ENCODE measurements at places on chromosomes 11 and 22. TPM values are rescaled to one million over a fixed set of nuclear protein-coding genes. Genes with fewer than 3 reads are reported as not detected.

Gene NAALAD2
- 2.2 TPM for total RNA-seq

Gene LRRC74B
- total RNA-seq, result not detected

Gene SIDT2
- 10.3 TPM for total RNA-seq

Gene HSCB
- 29.1 TPM for total RNA-seq

Gene NRXN2
- 0.89 TPM for total RNA-seq

Gene OR4D5
- total RNA-seq, result not detected

Gene ADM
- 129 TPM for total RNA-seq

Gene CSNK2A3
- total RNA-seq, result 1.0 TPM

Gene NELL1
- total RNA-seq, result not detected

Gene SAA1
- not detected for total RNA-seq

Gene OR5P2
- not detected for total RNA-seq

Gene PAMR1
- total RNA-seq, result 26.1 TPM

Gene INS
- not detected for total RNA-seq

Gene CHEK2
- 28.9 TPM for total RNA-seq

Gene ARHGAP42
- 3.4 TPM for total RNA-seq

Gene JAML
- total RNA-seq, result not detected

Gene POU2F3
- total RNA-seq, result not detected

Gene NLRP10
- total RNA-seq, result 7.6 TPM

Gene PACSIN3
- 41.2 TPM for total RNA-seq

Gene STK33
- total RNA-seq, result 5.9 TPM

Gene SLC17A6
- not detected for total RNA-seq

Gene FDXACB1
- total RNA-seq, result 3.4 TPM

Gene SMC1B
- total RNA-seq, result not detected

Gene TBX10
- total RNA-seq, result not detected

Gene BACE1
- 22.7 TPM for total RNA-seq

Gene PHF21B
- total RNA-seq, result not detected

Gene TNNI2
- total RNA-seq, result not detected

Gene ZNF214
- total RNA-seq, result 0.89 TPM

Gene ZC3H12C
- 10.9 TPM for total RNA-seq

Gene TRIM3
- total RNA-seq, result 18.0 TPM

Gene SMTNL1
- total RNA-seq, result not detected

Gene TMA7B
- not detected for total RNA-seq

Gene SMIM38
- total RNA-seq, result 0.15 TPM

Gene OR51B5
- total RNA-seq, result not detected

Gene PYGM
- total RNA-seq, result 0.30 TPM

Gene LRRC75B
- total RNA-seq, result 7.6 TPM

Gene OR6M1
- total RNA-seq, result not detected

Gene PIH1D2
- 1.8 TPM for total RNA-seq

Gene SCGB1A1
- not detected for total RNA-seq

Gene RAPSN
- total RNA-seq, result not detected

Gene GGTLC3
- not detected for total RNA-seq

Gene SLC37A4
- 24.1 TPM for total RNA-seq

Gene TYR
- not detected for total RNA-seq

Gene PPP1CA
- 225 TPM for total RNA-seq

Gene TMPRSS5
- under 0.01 TPM for total RNA-seq

Gene MS4A4E
- not detected for total RNA-seq

Gene OR5B2
- total RNA-seq, result not detected

Gene APOL4
- total RNA-seq, result not detected

Measured in bronchus fibroblast of lung (primary cell).